ENCODE measurements at places on chromosomes 6 and 20.

DNA sequence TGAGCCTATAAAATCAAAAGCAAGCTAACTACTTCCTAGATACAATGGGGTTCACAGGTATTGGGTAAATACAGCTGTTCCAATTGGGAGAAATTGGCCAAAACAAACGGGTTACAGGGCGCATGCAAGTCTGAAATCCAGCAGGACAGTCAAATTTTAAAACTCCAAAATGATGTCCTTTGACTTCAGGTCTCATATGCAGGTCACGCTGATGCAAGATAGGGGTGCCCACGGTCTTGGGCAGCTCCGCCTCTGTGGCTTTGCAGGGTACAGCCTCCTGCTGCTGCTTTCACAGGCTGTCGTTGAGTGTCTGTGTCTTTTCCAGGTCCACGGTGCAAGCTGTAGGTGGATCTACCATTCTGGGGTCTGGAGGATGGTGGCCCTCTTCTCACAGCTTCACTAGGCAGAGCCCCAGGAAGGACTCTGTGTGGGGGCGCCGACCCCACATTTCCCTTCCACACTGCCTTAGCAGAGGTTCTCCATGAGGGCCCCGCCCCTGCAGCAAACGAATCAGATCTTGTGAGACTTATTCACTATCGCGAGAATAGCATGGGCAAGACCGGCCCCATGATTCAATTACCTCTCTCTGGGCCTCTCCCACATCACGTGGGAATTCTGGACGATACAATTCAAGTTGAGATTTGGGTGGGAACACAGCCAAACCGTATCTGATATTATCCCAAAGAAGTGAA is 11.9 kb upstream of the SMIM29 start:
- no peak for DNase-seq

DNA sequence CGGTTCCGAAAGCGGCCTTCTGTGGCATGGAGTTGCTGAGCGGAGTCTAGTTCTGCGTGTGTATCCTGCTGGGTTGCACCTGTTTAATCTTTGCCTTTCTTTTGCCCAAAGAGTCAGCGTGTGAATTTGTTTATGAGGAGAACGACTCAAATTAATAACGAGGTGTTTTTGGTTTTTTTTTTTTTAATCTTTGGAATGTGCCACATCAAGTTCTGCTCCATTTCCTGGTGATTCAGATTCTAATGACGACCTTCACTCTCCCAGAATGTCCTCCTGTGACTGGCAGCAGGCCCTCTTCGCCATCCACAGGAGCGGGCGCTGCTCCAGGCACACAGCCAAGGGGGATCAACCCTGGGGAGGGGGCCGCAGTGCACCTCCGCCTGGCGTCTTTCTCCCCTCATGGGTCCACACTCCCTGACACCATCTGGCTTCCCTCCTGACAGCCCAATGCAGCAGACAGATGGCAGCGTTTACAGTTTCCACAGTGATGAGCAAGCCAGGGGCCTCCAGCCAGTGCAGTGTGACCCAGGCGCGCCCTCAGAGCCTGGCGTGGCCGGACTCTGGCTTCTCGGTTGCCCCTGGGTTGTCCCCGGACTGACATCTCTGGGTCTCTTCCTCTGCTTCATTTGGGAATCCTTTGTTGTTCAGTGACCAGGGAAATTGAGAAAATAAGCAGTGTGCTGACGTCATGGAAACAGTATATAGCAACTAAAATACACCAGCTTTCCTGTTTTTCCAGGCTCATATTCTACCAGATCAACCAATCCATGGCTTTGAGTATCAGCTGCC is 27.5 kb upstream of the AFDN start:
- no peak for DNase-seq

DNA sequence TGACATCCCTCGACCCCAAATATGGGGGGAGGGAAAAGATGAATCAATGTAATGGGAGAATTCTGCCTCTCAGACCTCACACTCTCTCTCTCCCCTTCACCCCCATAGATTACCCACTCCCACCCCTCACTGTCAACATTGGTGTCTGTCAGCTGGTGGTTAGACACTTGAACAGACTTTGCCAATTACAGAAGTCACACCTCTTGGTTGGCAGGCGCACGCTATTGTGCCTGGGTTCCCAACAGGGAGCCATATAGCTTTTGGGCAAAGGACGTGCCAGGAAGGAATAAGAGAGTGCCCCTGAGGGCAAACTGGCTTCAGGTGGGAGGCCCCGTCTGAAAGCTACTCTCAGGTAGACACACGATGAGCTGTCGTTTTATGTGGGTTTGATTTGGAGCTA is 54.1 kb upstream of the FYN start:
- no peak for DNase-seq

- no peak for DNase-seq
Measured at GRCh38 chr6:30100585-30101443, 12.1 kb downstream of the TRIM31 start.

DNA sequence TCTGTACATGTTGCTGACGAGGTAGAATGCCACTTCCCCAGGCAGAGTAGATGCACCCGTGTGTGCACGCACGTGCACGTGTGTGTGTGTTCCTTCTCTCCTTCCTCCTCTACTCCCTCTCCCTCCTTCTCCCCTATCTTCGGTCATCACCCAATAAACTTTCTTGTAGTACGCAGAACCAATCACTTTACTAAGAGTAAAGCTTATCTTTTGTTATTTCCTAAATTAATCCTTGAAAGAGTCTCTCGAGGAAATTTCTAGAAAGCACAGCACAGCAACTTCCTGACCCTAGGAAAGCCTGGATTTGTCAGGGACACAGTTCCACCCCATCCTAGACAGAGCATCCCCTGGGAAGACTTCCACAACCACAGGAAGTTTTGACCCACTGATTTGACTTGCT is 166.1 kb downstream of the ZDHHC14 start:
- no peak for DNase-seq

GRCh38 chr6:53495506-53496499 is 49.1 kb downstream of the GCLC start:
- DNase-seq = no peak

DNA sequence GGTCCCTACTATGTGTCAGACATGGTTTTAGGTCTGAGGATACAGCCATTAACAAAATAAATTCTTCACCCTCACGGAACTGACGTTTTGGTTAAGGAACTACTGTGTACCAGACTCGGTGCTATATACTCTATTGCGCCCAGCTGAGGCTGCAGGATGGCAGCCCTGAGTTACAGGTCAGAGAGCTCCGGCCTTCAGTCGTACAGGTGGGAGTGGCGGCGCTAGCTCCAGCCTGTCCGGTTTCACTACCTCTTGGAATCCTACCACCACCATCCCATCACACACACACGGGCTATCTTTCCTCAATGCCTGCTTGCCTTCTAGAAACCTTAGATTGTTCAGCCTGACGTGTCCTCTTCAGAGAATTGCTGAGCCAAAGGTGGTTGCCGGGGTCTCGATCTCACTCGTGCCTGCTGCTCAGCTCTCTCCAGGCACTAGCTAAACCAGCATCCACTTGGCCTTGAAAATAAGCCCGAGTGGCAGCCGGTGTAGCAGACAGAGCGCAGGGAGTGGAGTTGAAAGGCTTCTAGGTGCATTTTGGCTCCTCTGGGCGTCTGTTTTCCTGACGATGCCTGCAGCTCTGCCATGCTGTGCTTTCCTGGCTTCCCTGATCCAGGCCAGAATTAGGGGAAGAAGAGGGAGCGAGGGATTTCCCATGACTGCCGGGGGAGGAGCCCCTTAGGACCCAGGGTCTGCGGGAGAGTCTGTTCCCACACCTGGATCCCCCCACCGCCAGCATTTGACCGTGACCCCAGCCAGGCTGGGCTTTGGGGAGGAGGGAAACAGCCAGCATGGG is 1.1 kb upstream of the TCF15 start:
- no peak for DNase-seq

GRCh38 chr20:49326026-49326425 is 48.2 kb upstream of the ZNFX1 start:
- DNase-seq = no peak

- DNase-seq = no peak
Measured at GRCh38 chr6:11350294-11350693, 117.8 kb upstream of the NEDD9 start.

DNA sequence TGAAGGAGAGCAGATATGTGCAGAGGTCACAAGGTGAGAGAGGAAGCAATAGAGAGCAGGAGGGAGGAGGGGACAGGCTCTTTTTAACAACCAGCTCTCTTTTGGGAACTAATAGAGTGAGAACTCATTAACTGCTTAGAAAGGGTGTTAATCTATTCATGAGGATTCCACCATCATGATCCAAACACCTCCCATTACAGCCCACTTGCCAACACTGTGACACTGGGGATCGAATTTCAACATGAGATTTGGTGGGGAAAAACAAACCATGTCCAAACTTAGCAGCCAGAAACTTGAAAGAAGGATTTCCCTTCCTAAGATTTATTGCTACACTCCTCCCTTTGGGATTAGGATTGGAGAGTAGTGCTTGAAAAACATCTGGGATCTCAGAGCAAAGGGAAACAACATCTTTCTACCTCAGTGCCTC is 135.5 kb upstream of the PLCB4 start:
- no peak for DNase-seq

GRCh38 chr6:138824482-138825144 is 28.7 kb downstream of the ECT2L start:
- DNase-seq = no peak

- no peak for DNase-seq
Measured at GRCh38 chr6:135819665-135820064, 31.8 kb upstream of the PDE7B start.

DNA sequence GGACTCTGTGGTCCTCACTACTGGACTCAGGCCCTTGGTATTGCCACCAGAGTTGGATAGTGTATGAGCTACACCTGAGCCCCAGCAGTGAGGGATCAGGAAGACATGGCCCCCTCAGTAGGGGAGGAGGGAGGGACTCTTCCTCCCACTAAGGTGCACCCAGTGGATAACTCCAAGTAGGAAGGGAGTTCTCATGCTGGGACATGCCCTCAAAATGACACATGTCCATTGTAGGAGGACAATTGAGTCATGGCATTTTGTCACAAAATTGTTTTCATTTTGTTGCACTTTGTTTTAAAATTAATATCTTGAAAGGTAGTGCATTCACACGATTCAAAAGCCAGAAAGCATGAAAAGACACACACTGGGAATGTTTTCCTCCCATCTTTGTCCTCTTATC is 127.2 kb downstream of the FOXO3 start:
- DNase-seq = no peak

- DNase-seq = no peak
Measured at GRCh38 chr6:144469144-144469575, 184.0 kb downstream of the UTRN start.

DNA sequence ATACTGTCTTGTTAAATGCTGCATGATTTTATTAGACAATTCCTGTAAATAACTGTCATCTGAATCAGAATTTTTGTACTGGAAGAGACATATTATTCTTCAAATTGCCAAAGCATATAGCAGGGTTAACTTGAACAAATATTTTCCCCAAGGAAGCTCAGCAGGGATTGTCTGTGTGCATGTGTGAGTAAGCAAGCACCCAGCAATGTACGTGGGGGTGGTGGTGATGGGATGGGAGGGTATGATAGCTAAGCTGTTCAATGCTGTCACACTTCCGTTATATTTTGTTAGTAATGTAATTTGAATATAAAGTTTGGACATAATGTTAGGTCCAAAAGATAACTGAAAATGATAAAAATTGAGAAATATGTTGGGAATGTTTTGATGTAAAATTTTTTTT is 118.1 kb downstream of the MYB start:
- no peak for DNase-seq

DNA sequence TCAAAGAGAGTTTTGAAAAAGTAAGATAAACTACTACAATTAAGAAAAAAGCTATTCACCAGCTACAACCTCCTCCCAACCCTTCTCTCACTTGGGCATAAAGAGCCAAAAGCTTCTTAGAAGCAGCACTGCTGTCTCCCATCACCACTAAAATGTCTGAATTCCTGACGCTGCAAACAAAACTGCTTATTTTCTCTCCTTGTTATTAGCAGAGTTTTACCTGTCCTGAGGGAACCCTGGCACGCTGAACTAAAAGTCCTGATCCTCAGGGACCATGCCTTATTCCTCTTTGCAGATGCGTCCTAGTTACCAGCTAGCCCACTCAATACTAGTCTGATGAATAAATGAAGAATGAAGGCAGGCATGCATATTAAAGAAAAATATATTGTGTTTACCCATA is 1.1 kb downstream of the HACE1 start:
- no peak for DNase-seq

GRCh38 chr20:11549172-11550103 is 368.3 kb upstream of the BTBD3 start:
- no peak for DNase-seq

- no peak for DNase-seq
Measured at GRCh38 chr6:7914311-7914710, 3.7 kb upstream of the TXNDC5 start.

DNA sequence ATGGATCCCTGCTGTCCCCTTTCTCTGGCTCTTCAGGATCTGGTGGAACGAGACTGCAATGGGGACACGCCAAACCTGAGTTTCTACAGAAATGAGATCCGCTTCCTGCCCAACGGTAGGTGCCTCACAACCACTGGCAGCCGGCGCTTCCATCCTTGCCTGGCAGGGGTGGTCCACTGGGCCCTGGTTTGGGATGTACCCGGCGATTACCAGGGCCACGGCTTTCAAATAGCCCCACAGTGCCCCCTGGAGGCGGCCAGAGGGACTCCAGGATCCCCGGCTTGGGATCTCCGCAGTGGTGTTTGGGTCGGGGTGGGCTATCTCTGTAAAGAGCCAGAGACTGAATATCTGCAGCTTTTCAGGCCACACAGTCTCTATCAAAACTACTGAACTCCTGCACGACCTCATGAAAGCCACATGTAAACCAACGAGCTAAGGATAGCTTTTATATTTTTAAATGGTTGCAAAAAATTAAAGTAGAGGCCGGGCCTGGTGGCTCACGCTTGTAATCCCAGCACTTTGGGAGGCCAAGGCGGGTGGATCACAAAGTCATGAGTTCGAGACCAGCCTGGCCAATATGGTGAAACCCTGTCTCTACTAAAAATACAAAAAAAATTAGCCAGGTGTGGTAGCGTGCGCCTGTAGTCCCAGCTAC is 3.7 kb downstream of the OGFR start:
- peak; percentile 77 for DNase-seq

- no peak for DNase-seq
Measured at GRCh38 chr6:136901212-136901784, 20.8 kb upstream of the SLC35D3 start.

- no peak for DNase-seq
Measured at GRCh38 chr20:51335329-51335841, 207.1 kb downstream of the NFATC2 start.

Measured in tibial nerve (tissue), 4 donors.